ENCODE measurements at places on chromosomes 13 and 19.

DNA sequence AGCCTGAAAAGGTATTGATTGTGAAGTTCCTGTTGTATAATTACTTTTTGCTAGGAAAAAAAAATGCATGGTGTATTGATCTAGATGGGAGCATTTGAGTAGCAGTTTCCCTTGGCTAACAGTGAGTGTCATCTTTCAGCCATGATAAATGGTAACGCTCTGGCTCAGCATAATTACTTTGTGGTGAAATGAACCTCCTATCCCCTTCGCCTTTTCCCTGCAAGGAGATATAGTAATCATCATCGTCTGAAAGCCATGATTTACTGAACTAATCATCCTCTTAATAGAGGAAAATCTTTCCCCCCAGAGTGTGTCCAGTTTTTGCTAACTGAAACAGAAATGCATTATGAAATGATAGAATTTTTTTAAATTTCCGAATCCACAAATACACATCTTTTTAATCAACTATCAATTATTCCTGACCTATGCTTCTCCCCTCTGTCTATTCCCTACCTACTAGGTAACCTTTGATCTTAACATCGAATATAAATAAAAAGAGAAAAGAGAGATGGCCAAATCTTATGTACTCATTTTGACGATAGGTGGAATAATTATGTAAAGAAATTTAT lies 88.7 kb downstream of the MAB21L1 start:
- no peak for DNase-seq

DNA sequence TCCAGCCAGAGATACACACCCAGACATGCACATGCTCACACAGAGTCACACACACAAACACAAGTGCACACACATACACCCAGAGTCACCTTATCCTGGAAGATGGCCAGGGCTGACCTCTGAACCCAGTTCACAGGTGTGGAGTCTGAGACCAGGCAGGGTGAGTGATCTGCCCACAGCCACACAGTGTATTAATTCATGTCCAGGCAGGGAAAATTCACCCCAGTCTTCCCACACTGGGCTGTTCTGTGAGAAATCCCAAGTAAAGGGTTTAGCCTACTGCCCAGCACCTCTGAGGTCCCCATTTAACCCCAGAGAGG lies 2.0 kb downstream of the POU2F2 start:
- no peak for DNase-seq

DNA sequence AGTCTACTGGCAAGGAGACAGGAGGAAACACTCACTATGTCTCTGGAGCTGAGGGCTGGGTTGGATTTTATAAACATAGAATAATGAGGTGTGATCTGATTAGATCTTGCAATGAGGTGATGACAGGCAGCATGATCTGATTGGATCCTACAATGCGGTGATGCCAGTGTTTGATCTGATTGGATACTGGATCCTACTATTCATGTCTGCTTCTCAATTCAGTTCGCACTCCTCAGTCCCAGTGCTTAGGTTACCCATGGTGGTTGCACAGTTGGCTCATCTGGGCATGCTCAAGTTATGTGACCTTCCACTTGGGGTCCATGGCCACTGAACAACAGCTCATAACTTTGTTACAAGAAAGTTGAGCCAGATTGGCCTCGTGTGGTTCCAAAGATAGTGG lies 469.5 kb downstream of the TSHZ3 start:
- DNase-seq = no peak

GRCh38 chr13:97417698-97418097 lies 16.3 kb upstream of the RAP2A start:
- no peak for DNase-seq

GRCh38 chr13:46864941-46865340 lies 31.9 kb downstream of the HTR2A start:
- DNase-seq = no peak

DNA sequence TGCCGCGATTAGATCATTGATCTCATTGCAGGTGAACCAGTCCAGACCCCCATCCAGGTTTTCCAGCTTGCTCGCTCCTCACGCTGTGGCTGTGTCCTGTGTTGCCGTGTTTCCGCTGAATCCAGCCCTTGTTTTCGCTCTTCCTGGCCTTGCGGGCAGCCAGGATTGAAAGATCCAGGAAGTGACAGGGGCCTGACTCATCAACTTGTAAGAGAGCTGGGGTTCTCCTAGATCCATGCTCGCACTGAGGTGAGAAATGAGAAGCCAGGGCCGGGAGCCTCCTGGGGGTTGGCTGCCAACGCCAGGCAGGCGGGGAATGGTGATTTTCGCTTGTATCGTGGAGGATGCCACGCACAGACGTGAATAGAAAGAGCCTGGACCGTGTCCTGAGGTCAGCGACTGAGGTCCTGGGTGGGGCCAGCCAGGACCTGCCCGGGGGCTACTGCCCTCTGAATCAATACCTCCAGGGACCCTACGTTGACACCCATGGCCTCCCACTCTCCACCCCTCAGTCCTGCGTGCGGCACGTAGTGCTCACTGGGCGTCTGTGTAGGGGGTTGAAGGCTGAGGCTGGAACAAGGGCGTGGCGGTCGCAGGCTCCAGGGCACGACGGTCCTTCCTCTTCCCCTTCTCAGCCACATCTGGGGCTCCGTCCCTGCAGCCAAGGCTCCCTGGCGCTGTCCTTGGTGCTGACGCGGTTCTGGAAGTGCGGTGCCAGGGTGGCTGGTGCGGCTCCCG lies 7.3 kb upstream of the PTPRH start:
- DNase-seq = peak; percentile 83

DNA sequence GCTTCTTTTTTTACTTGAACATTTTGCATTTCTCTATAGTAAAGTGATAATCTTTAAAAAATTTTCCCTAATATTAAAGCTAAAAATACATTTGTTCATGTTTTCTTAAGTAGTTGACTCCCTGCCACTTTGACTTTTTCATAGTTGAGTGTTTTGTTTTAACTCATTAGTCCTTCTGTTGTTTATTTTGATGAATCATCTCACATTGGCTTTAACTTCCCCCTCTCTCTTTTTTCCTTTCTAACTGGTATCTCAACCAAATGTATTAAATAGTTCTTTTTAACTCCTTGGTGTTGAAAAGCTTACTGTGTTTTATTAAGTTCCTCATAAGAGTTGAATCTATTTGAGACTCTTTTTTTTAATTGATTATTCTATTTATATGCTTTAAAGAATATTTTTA lies 2.8 kb downstream of the TNFSF13B start:
- DNase-seq = no peak

- no peak for DNase-seq
Observed at GRCh38 chr19:54218259-54218658, 4.5 kb downstream of the LILRB3 start.

DNA sequence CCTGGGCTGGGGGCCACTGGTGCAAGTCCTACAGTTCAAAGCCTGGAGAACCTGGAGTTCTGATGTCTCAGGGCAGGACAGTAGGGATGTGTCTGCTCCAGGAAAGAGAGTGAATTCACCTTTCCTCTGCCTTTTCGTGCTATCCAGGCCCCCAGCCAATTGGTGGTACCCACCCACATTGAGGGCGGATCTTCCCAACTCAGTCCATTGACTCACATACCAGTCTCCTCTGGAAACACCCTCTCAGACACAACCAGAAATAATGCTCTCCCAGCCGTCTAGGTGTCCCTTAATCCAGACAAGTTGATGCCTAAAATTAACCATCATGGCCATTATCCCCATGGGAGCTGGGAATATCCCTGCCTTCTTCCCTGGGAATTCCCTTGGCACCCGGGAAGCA lies 38.8 kb upstream of the CHST8 start:
- no peak for DNase-seq

GRCh38 chr19:47225746-47226425 lies 5.1 kb downstream of the BBC3 start:
- peak; percentile 85 for DNase-seq

GRCh38 chr19:56252699-56253422 lies 19.7 kb upstream of the EDDM13 start:
- DNase-seq = peak; percentile 0

DNA sequence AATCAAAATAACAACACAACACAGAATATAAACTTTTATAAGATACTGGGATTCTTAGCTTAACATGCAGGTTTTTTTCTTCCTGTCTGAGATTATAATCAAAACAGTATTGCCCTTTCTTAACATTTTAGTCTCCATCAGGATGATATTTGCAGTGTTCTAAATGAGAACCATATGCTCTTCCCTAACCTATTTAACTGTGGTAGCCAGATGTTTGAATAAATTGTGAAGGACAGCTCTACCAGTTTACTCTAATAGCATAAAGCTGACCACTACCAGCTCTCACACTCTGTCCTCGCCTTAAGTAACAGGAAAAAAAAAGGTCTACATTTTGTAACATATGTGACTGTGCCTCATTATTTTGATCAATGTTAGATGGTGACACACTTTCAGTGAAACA lies 618.7 kb upstream of the SGCG start:
- DNase-seq = no peak

GRCh38 chr13:97414392-97414791 lies 19.6 kb upstream of the RAP2A start:
- no peak for DNase-seq

GRCh38 chr19:43501661-43502418 lies 2.7 kb downstream of the PHLDB3 start:
- DNase-seq = no peak

DNA sequence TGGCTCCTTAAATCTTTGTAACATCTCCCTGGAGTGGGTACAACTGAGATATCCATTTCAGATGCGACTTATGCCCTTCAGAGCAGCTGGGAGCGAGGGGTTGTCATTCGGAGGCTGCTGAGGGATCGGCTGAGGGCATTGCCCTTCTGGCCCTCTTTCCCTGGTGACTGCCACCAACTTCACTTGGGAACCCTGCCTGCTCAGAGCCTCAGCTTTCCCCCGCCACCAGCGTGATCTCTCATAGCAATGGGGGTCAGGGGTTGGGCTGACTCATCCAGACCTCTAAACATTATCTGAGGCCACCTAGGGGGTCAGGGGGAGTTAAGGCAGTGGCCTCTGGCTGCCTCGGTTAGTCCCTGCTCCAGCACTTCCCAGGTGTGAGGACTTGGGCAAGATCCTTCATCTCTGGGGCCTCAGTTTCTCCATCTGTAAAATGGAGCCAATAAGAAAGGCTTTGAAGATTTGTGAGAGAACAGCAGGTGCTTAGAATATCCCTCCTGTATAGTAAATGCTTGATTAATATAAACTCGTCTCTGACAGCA lies 1.1 kb downstream of the PRX start:
- DNase-seq = no peak

GRCh38 chr19:39127812-39128515 lies 2.4 kb downstream of the PAK4 start:
- no peak for DNase-seq

DNA sequence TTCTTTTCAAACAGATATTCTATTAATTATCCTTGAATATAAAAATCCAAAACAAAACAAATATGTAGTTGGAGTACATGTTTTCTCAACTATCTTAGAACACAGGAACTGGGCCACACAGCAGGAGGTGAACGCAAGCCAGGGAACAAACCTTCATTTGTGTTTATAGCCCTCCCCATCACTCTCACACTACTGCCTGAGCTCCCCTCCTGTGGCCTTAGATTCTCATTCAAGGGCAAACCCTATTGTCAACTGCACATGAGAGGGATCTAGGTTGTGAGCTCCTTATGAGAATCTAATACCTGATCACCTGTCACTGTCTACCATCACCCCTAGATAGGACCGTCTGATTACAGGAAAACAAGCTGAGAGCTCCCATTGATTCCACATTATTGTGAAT lies 427.1 kb upstream of the PRR20A start:
- DNase-seq = no peak

GRCh38 chr19:17754634-17755442 lies 3.6 kb downstream of the FCHO1 start:
- DNase-seq = no peak

- DNase-seq = no peak
Observed at GRCh38 chr19:12187625-12188024, 24.7 kb downstream of the ZNF136 start.

All from anterior cingulate cortex (tissue), 58 donors.